ENCODE measurements at places on chromosomes 1 and 21.

DNA sequence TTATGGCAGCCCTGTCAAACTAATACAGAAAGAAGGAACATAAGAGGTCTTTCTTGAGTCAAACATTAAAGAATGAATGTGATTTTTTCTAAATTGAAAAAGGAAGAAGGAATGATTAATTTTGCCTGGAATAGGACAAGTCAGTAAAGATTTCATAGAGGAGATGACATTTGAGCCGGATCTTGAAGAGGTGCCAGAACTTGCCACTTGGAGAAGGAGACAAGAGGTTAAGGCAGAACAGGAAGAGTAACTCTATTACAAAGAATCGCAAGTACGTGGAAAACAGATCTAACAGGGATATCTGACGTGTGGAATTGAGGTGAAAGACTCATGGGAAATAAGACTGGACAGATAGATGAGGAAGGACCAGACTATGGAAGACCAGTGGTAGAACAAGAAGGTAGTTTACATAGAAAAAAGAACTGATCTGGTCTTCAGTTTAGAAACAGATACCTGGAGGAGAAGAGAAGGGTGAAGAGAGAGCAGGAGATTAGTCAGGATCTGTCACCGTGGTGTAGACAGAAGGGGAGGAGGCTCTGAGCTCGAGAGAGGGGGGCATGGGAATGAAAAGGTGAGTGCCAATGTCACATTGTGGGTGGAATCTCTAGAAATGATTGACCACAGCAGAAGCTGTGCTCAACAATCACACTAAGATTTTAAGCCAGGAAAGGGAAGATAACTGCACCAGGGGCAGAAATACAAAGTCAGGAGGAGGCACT lies 32.5 kb downstream of the RHOU start:
- no peak for DNase-seq

DNA sequence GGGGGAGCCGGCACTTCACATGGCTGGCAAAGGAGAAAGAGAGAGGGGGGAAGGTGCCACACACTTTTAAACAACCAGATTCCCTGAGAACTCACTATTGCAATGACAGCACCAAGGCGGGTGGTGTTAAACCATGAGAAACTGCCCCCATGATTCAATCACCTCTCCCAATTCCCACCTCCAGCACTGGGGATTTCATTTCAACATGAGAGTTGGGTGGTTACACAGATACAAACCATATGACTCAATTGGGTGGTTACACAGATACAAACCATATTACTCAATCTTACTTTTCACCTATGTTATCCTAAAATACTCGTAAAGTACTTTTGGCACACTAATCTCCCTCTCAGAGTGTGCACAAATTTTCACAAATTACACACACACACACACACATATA lies 1097.5 kb upstream of the TMPRSS15 start:
- no peak for DNase-seq

- DNase-seq = no peak
These were observed 127.6 kb downstream of the CNIH3 start for GRCh38 chr1:224743608-224744164.

GRCh38 chr1:157105988-157106812 lies 6.6 kb upstream of the ETV3L start:
- DNase-seq = no peak

- peak; percentile 10 for DNase-seq
These were observed 14.9 kb upstream of the RAB42 start for GRCh38 chr1:28577052-28577678.

DNA sequence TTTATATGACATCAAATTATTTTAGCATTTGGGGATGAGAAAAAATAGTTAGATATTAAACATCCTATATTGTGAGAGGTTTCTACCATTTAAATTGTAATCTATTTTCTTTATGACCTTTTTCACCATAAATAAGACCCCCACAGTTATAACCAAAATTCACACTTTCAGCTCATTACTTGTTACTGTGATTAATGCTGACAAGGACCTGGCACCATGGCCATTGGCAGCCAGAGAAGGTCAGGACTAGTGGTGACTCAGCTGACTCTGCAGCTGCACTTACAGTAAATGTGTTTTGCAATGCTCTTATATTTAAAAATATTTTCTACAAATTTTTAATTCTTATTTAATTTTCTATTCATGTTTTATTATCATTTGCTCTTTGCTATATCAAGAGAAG lies 133.3 kb upstream of the C1orf105 start:
- no peak for DNase-seq

GRCh38 chr1:210061992-210062391 lies 124.0 kb downstream of the SYT14 start:
- DNase-seq = no peak

GRCh38 chr1:67747671-67748546 lies 62.9 kb downstream of the GADD45A start:
- no peak for DNase-seq

- no peak for DNase-seq
These were observed 415.6 kb downstream of the SMYD3 start for GRCh38 chr1:246091477-246091876.

GRCh38 chr1:119747451-119747850 lies 21.3 kb downstream of the HMGCS2 start:
- DNase-seq = no peak

DNA sequence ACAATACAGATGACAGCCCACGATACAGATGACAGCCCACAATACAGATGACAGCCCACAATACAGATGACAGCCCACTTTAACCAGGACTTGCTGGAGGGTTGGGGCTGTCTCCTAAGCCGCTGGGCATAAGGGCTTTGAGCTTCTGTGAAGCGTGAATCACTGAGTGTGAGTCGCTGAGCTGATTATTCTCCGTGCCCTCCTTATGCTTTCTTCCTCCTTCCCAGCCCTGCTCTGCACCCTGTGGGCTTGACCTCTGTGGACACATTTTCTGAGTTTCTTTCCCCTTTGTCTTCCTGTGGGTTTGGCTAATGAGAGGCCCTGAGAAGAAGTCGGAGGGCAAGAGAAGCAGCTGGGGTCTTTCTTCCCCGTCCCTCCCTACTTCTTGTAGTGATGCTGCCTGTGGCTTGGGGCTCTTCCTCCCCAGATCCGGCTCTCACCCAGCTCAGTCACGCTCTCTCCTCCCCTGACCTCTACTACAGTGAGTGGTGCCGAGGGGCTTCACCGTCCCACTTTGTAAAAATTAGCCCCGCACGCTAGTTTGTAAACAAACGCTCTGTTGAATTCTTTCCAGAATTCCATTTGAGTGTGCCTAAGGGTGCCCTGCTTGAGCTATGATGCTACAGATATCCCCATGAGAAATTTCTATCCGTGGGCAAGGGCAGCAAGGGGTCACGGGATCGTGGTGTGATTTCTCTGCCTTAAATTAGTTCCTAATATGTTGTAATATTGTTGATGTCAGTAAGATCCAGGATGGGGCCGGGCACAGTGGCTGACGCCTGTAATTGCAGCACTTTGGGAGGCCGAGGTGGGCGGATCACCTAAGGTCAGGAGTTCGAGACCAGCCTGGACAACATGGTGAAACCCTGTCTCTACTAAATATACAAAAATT lies 46.4 kb upstream of the SOD1 start:
- peak; percentile 22 for DNase-seq

DNA sequence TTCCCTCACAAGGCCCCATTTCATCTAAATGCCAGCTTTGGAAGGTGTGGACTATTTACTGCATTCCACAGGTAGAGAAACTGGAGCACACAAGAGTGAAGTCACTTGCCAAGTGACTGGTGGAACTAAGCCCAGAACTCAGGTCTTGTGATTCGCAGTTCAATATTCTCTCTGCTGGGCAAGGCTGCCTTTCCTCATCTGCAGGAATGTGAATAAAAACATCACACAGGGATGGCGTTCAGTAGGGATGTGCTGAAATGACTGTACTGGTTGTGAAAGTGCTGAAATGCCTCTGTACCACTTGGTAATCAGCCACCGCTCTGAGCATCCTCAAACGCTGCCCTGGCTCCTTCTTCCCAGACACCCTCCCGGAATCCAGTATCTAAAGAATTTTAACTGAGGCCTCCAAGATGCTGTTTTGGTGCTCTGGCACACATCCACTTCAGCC lies 145.6 kb downstream of the HIVEP3 start:
- DNase-seq = no peak

DNA sequence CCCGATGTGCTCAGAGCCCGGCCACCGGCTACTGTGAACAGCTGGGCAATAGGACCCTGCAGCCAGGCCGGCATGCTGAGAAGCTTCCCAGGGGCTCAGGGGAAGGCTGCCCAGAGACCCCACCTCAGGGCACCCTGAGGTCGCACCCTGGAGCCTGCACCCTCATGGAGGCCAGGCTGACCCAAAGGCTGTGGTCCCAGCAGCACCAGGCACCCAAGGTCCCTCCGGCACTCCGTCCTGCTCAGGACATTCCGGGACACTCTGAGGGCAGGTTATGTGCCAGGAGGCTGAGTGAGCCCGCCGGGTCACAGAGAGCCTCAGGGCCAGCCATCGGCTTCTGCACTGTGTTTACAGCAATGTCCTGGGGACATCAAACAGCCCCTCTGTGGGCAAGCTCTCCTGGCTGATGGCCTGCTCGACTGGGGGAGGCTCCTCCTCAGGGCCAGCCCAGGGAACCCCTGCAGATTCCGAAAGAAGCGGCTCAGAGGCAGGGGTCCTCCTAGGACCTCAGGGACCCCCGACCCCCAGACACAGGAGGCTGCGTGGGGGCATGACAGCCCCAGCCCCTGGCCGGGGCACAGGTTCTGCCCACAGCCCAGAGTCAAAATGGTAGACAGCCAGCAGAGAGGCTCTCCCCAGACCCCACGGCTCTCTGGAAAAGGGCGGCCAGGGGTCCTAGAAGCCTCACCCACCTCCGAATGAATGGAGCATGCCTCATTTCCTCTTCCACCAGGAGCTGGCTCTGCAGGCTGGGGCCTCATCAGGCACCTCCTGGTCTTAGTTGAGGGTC lies 8.2 kb downstream of the SLC19A1 start:
- no peak for DNase-seq

DNA sequence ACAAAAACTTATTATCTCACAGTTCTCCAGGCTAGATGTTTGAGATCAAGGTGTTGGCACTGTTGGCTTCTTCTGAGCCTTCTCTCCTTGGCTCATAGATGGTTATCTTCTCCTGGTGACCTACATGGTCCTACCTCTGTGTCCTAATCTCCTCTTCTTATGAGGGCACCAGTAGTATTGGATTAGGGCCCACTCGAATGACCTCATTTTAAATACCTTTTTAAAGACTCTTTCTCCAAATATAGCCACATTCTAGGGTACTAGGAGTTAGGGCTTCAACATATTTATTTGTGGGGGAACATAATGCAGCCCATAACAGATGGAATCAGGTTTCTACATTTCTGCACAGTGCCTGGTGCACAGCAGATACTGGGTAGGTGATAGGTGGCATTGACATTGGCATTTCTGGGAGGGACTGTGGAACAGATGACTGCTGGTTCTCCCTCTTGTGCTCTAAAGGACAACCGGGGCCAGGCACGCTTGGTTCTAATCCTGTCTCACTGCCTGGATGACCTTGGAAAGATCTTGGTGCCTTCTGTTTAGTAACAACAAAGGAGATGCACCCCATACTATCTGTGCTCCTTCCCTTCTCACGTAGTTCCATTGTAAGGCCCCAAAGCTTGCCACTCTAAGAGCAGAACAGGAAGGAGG lies 140.3 kb downstream of the PLPP3 start:
- no peak for DNase-seq

DNA sequence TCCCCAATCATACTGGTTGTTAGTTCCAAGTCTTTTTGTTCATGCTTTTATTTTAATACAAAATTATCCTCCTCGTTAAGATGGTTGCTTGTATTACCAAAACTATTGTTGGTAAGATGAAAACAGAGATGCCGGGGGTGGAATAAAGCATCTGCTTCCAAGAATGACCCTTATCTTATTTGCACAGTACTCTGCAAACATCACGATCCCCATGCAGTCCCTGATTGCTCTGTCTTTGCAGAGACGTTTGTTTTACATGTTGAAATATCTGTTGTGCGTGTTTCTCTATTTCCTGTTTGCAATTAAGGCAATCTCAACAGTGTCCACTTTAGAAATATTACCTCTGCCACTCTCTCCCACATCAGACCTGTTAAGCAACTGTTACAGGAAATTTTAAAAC lies 141.3 kb upstream of the NCAM2 start:
- no peak for DNase-seq

DNA sequence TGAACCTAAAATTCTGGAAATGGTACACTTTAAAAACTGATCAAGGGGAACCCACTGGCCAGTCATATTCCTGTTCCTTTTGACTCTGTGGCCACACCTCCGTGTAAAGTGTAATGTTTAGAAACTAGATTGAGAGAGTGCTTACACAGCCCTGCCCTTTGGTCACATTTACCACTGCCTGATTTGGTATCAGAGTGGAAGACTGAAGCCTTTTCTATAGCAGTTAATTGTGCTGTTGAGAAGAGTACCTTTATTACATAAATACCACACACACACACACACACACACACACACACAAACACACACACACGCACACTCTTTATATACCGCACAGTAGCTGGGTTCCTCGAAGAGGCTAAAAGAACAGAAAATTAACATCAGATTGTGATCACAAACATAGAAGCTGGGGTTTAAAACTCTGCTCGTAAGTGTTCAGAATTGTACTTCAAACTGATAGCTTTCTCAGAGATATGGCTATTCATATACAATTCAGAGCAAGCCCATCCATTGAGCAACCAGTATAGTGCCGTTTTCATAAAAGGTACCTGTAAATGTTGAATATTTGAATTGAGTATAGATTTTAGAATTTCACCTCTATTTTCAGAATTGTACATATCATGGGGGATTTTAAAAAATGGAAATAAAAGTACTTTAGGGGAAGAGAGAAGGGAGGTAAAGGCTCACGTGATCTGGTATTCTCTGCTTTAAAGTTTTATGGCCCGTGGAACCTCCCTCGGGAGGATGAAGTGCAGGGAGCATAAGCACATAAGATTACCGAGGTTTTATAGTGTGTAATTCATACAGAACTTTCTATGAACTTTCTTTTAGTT lies 37.5 kb downstream of the CAMTA1 start:
- no peak for DNase-seq

- no peak for DNase-seq
These were observed 86.1 kb downstream of the KIAA0319L start for GRCh38 chr1:35470977-35471613.

GRCh38 chr1:26839339-26839722 lies 12.8 kb downstream of the ZDHHC18 start:
- no peak for DNase-seq

GRCh38 chr1:53957194-53957818 lies 11.2 kb downstream of the LRRC42 start:
- DNase-seq = no peak

DNA sequence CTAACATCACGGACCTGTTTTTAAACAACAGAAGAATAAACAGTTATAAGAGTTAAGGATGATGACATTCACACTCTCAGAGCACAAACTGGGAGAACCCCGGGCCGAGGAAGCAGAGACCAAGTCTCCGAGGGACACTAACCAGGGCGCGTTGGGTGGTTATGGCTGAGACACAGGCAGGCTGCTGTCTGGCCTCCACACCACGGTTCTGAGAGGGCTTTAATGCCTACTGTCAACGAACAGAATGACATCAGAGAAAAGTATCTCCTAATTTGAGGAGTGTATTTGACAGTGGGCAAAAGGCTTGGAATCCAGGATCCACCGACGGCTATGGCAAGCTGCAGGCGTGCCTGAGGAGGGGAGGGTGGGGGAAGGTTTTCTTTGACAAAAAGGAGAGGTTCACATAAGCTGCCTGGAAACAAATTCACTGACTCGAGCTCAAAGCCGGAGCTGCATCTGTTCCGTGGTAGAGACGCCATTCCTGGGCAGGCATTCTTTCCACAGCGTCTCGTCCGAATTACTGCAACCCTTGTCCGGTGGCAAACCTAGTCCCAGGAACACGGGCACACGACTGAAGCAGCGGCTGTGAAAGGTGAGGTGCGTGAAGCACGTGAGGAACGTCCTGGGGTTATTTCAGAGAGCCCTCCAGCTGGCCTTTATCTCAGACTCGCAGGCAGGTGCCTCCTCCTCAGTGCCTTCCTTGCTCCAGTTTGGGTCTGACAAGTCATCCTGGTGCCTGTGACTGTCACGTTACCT lies 9.4 kb downstream of the POFUT2 start:
- DNase-seq = no peak

Measured in SK-MEL-5 (cell line).